ENCODE measurements at places on chromosomes 5 and 9.

- no peak for DNase-seq
These were observed 40.2 kb downstream of the CYFIP2 start for GRCh38 chr5:157306081-157306480.

DNA sequence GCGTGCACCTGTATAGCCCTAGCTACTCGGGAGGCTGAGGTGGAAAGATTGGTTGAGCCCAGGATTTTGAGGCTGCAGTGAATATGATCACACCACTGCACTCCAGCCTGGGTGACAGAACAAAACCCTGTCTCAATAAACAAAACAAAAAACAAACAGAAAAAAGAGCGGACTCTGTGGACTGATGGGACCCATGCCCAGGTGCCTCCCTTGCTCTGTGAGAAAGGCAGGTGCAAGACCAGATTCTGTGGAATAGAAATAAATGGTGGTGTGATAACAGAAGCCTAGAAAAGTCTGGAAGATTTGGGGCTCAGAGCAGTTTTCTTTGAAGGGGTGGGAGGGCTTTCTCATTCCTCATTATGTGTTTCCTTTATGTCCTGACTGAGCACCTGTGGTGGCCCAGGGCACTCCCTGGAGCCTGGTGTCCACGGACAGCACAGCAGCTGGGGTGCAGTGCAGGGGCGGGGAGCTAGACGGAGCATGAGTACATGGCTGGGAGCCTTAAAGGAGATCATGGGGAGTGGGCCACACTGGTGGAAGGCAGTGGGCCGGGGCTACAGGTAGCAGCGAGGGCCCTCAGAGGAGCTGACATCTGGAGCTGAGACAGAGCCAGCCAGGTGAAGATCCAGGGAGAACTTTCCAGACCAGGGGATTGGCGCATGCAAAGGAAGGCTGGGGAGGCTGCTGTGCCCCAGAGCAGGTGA lies 15.4 kb upstream of the CEL start:
- no peak for DNase-seq

- DNase-seq = no peak
These were observed 79.8 kb downstream of the MROH2B start for GRCh38 chr5:40991168-40991980.

DNA sequence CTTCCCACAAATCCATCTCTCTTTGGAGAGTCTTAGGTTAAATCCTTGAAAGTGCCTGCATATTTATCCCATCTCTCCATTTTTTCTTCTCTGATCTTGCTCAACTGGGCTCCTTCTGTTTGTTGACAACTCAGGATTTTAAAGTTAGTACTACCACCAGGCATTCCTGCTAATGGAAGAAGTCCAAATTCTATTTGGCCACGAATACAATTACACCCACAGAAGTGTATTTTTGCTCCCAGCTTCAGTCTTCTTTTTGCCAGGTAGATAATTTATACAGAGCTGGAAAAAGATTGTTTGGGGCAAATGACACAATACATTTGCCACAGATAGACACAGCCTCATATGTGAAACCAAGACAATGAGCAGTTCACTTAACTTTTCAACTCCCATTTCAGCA lies 74.8 kb downstream of the CETN3 start:
- DNase-seq = no peak

DNA sequence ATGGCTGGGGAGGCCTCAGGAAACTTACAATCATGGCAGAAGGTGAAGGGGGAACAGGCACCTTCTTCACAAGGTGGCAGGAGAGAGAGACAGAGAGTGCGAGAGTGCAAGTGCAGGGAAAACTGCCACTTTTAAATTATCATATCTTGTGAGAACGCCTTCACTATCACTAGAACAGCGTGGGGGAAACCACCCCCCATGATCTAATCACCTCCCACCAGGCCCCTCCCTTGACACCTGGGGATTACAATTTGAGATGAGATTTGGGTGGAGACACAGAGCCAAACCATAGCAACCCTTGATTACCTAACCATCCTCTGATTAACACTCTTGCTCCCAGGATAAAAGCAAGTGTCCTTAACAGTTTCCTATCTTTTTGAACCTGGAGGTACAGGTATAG lies 21.1 kb downstream of the ADAMTS19 start:
- DNase-seq = no peak

GRCh38 chr9:110835859-110836271 lies 167.3 kb downstream of the MUSK start:
- DNase-seq = no peak

GRCh38 chr5:33300209-33300742 lies 140.5 kb upstream of the TARS1 start:
- DNase-seq = no peak

DNA sequence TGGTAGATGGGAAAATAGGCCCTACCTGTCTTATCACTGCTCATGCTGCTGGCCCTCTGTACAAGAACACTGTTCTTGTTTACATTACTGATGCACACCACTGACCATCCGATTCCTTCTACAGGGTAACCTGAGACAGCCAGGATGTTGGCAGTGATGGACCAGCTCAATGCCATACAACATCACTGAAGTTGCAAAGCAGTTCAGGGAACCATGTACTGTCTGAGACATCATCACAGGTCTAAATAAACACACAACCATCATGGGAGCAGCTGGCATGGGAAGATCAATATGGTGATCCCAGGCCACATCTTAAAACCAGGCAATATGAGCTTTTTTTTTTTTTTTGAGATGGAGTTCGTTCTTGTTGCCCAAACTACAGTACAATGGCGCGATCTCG lies 59.0 kb downstream of the IARS1 start:
- no peak for DNase-seq
